ENCODE measurements at places on chromosomes 16 and 17.
A peak's percentile ranks its signal among the peaks of the same experiment; 100 is the strongest.

DNA sequence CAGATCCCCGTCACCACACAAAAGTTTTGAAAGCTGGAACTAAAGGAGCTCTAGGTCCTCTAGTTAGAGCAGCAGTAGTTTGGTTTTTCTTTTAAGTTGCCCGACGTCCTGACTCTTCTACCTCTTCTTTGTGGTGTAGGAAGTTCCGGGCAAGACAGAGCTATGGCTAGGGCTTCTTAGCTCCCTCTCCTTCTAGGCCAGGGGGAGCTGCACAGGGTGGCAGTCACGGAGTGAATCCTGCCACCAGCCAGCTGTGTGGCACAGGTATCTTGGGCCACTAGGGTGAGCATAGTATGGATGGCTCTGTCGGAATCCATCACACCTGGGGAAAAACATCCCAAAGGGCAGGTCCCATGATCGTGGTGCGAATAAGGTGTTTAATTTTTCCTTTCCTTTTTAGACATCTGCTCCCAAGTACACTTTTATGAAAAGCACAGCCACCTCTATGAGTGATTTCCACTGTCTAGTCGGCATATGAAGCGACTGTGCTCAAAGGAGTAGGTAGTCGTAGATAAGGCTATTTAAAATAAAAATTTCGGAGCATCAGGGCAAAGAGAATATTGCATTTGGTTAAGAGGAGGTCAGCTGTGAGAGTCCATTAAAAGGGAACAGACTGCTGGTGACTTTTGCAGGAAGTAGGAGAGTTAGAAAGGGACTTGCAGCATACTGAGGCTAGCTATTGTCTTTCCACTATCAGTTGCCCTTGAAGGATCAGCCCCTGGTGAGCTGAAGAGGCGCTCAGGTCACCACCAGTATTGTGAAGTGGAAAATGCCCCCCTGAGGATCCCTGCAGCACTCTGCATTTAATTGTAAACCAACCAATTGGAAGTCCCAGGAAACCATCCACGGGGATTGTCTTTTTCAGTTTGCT is 2.1 kb downstream of the PRKCA start:
- DNase-seq, result peak; percentile 7

DNA sequence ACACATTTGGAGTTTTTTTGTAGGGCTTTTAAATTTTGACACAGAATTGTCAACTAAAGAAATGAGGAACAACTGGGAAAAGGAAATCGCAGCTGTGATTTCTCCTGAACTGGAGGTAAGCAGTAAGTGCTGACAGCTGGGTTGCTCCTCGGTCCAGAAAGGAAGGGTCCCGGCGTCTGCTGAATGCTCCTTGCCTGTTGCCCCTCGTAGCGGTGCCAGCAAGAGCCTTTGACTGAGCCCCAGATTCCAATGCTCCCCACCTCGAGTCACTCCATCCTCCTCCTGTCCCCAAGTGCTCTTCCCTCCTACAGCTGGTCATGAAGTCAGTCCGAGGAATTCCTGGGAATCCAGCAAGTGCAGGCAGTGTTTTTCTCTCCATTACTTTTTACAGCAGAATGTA is 32.0 kb upstream of the ENDOV start:
- no peak for DNase-seq

DNA sequence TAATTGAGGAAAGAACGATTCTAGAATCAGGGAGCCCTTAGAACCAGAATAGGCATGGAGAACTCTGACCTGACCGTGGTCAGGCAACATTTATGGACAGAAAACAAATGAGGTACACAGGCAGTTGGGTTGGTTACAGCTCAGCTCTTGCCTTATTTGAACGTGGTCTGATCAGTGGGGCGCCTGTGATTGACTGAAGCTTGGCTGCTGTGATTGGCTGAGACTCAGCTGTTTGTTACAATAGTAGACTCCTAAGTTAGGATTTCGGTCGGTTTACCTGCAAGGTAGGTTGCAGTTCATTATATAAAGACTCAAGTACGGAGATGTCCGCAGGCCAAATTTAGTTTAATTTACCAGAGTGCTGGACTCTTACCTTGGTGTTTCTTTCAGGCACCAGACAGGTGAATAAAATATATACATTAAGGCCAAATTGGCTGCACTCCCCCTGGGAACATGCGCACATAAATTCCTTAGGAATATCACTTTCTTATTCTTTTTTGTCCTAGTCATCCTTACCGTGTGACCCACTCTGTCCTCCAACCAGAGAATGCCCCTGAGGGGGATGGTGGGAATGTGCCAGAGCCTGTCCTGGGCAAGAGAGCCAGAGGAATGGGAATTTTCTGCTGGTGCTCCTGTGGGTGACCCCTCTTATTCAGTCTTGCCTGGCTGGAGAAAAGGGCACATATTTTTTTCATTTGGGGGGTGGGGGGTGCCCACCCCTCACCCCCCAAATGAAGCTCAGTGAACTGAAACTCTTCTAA is 7.5 kb upstream of the CSNK2A2 start:
- no peak for DNase-seq

- no peak for DNase-seq
Observed at GRCh38 chr16:56616608-56617211, 8.3 kb downstream of the MT2A start.

DNA sequence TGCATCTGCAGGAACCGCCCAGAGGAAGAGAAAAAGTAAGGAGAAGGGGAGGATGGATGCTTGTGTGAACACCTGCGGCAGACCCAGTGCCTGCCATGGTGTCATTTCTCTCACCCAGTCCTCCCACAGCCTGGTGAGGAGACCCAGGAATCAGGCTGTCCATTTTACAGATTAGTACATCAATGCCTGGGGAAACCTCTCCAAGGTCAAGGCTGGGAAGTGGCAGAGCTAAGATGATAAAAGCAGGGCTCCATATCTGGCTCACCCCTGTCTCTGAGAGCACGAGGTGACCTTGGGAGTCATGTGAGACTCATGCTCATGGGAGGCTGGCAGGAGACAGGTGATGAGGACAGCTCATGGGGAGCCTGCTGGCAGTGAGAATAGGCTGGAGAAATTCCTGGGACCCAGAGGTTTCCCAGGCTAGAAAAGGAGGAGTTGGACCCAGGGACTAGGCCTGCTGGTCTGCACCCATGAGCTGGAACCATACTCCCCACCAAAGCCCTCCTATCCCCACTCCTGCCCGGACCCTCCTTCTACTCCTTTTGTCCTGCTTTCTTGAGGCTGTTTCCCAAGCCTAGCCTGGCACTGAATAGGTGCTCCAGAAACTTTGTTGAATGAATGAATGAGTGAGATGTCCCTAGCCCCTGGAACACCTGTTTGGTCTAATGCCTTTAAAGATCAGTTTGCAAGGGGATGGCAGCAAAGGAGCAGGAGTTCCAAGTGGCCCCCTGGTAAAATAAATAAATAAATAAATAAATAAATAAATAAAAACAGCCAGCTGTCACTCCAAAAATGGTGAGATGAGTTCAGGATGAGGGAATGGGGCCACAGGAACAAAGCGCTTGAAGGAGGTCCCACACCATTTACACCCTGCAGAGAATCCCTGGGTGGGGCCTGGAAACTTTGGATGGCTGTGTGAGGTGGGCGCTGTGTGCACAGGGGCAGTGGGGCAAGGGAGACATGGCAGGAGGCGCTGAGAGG is 1.6 kb downstream of the ZNF629 start:
- no peak for DNase-seq

DNA sequence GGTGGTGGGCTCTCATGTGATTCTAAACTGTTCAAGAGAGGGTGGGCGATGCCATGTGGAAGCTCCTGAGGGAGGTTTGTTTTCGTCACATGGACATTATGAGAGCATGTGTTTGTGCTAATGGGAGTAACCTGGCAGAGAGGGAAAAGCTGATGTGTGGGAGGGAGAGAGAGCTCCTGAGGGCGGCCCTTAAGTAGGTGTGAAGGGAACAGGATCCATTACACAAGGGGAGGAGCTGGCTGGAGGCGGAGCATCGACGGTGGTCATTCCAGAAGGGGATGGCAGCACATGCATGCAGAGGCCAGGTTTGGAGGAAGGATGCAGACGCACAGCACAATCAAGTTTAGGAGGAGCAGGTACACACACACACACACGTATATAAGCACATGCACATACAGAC is 197.5 kb downstream of the RPTOR start:
- DNase-seq, result no peak

DNA sequence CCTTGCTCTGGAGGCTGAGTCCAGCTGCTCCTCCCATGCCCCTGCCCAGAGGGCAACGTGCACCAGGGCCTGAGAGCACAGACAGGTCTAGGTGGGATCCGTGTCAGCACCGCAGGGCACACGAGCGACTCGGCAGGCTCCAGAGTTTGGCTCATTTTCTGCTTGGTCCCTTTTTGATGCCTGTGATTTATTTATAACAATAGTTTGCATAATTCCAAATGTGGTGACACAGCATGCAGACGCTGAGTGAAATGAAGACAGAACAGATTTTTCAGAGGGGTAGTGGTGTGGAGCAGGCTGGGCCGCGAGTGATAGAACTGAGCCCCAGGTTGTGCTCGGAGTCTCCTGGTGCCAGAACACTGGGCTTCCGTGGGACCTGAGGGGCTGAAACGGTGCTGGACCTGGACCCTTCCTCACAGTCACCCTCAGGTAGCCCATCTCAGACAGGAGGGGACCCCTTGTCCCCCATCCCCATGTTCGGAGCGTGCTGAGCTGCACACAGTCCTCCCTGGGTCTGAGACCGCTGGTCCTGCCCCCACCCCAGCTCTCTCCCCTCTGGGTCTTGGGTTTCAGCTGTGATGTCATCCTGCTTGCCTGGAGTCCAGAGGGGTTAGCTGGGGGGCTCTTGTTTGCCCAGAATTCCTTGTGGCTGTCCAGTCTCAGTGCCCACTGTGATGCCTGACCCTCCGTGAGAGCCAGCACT is 95.9 kb downstream of the METRNL start:
- no peak for DNase-seq

DNA sequence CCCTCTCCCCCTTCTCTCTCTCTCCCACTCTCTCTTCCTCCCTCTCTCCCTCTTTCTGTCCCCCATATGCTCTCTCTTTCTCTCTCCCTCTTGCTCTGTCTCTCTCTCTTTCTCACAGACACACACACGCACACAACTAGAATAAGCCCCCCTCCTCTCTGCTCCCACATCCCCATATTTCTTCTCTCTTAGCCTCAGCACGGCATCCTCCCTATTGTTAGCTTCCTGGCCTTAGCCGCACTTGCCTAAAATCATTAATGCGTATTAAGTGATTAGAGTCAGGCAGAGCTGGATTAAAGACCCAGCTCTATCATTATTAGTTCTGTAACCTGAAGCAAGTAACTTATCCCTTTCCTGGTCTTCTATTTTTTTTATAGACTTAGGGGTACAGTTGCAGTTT is 319.0 kb upstream of the C16orf82 start:
- DNase-seq, result no peak

DNA sequence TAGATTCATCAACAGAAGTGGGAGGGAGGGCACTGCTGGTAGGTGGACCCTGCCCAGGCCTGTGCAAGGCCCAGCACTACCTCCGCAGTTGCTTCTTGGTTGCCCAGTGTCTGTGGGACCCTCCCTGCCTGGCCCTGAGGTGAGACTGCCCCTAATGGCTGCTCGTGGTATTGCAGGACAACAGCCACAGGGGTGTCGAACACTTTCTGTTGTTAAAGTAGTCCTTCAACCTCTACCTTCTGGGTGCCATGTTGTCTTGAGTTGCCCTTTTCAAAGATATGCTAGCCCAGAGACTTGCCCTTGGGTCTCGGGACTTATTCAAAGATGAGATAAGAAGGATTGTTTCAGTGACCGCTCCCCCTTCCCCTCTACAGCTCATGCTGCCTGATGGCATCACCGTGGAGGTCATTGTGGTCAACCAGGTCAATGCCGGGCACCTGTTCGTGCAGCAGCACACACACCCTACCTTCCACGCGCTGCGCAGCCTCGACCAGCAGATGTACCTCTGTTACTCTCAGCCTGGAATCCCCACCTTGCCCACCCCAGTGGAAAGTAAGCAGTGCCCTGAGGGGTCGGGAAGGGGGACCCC is 29.1 kb downstream of the AKAP1 start:
- no peak for DNase-seq

DNA sequence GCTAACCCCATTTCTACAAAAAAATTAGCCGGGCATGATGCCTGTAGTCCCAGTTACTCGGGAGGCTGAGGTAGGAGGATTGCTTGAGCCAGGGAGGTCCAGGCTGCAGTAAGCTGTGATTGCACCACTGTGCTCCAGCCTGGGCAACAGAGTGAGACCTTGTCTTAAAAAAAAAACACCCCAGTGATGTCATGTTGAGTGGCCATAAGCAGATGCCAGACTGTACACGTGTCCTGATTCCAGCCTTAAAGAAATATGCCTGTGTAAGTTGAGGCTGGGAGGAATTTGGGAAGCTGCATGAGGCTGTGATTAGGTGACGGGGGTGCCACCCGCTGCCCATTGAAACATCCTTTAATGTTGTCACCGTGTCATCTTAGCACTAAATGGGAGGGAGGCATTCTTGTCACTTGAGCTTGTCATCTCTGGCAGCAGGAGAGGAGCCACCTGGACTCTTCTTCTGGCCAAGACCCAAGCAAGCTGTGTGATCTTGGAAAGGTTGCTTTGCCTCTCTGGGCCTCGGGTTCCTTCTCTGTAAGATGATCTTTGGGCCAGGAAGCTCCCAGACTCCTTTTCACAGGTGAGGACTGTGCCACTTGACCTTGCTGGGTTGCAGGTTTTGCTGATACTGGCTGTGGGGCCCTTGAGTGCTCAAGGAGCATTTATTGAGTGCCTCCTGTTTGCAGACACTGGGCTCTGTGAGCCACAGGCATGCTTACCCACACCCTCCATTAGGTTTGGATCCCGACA is 98.3 kb upstream of the CIBAR2 start:
- no peak for DNase-seq

DNA sequence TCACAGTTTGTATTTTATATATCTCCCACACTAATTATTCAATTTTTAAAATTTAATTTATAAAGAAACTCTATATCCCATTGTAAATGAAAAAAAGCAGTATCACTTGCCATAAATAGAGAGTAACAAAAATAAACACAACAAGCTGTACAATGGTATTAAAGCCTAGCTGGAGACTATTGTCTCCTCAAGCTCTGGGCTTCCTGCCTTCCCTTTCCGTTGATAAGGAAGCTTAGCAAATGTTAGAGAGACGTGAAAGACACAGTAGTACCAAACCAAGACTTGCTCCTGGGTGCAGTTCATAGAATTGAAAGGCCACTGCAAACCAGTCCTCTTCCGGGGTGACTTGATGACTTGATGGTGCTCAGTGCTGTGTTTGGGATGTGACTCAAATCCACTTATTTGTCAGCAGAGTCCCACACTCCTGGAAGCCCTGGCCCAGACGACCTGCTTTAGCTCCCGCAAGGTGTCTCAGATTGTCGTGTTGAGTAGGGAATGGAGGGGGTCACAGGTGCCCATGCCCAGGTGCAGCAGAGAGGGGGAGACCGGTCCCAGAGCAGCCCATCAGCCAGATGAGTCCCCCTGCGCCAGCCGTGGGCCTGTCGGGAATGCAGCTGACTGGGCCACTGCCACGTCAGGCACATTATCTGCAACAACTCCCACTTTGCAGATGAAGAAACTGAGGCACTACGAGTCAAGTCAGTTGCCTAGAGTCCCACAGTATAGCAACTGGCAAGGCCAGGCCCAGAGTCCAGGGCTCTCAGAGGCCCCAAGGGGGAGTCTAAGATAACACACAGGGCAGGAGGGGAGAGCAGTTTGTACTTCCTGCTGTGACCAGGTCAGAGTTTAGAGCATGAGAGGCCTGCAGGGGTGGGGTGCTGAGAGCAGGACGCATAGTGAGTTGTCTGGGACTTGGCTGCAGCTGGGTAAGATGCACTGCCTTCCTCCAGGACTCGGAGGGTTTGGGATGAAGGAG is 40.5 kb downstream of the PSME3IP1 start:
- no peak for DNase-seq

- no peak for DNase-seq
Observed at GRCh38 chr17:59435238-59435637, 103.8 kb downstream of the YPEL2 start.

Data from NCI-H524 (cell line).